ENCODE measurements at places on chromosomes 16 and 17.

- no peak for DNase-seq
These were observed 37.0 kb downstream of the FBXL20 start for GRCh38 chr17:39364236-39365025.

GRCh38 chr17:64401244-64401860, 10.7 kb upstream of the PECAM1 start:
- no peak for DNase-seq

GRCh38 chr17:55730380-55730779, 7.7 kb upstream of the TMEM100 start:
- DNase-seq = no peak

GRCh38 chr16:58464047-58464915, 35.7 kb upstream of the NDRG4 start:
- no peak for DNase-seq

- DNase-seq = no peak
These were observed 155.7 kb upstream of the TNRC6C start for GRCh38 chr17:77802811-77803220.

- no peak for DNase-seq
These were observed 10.0 kb downstream of the STX4 start for GRCh38 chr16:31043352-31043751.

DNA sequence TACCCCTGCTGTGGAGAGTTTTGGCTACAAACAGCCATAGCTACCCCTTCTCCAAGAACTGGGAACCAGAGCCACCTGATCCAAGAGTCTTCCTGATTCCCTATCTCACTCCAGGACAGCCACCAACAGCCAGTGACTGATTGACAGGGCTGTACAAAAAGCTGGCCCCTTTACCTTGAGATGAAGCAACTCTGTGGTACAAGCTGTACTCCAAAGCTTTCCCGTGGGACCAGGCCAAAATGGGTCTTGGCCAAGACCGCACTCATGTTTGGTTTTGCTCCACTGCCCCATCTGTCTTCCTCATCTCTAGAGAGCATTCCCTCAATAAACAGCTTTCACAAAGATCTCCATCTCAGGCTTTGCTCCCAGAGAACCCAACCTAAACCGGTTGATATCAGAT, 43.6 kb downstream of the RNF157 start:
- DNase-seq = no peak

DNA sequence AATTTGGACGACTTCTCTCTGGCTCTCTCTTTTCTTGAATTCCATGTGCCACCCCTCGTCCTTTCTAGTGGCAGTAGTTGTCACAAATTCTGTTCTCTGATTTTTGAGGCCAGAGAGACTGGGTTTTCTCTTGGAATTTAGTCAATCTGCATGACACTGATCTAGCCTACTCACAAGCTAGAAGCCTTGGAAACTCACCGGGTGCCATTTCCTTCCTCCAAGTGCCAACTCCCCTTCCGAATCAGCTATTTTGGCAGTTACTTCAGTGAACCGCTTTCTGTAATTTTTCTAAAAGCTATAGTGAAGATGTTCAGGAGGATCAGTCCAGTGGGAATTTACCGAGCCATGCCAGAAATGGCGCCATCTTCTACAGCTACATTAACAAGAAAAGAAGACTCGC, 228.9 kb downstream of the PMP22 start:
- DNase-seq = no peak

DNA sequence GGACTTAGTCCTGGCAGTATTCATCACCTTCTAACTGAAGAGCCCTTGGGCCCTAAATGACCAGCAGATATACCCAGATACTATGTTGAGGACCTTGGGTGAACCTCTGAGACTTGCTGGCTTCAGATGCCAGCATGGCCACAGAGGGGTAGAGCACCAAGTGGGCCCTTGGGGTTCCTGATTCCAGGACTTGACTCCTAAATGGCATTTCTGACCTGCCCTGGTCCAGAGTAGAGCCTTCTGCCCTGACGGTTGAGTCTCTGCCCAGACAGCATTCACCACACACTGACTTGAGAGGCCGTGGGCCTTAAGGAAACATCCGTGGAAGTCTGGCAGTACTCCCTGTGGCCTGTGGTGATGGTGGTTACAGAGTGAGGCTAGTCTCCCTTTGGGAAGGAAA, 2.8 kb upstream of the APPBP2 start:
- DNase-seq = no peak

- no peak for DNase-seq
These were observed 26.4 kb upstream of the MRPS23 start for GRCh38 chr17:57876023-57876865.

DNA sequence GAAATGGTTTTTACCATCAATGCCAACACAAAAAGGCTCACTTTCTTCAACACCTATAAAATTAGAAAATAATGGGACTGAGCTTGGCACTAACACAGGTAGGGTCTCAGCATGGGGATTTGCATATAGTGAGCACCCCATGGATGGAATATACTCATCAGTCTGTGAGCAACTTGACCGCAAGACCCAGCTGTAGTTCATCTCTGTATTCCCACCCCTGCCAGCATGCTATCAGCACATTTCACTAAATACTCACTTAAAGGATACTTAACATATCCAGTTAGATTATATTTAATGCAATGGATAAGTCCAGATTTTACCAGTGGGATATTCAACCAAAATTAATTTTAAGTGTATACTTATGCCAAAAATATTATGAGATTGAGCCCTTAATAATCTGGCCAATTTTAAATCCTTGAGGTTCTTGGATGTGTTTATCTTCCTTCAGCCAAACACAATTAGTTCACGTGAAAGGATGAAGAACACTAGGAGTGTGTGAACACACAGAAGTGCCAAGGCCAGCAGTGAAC, 66.7 kb downstream of the C16orf95 start:
- DNase-seq = no peak

- DNase-seq = peak; percentile 26
These were observed 1.4 kb upstream of the HS3ST3B1 start for GRCh38 chr17:14299280-14300141.

DNA sequence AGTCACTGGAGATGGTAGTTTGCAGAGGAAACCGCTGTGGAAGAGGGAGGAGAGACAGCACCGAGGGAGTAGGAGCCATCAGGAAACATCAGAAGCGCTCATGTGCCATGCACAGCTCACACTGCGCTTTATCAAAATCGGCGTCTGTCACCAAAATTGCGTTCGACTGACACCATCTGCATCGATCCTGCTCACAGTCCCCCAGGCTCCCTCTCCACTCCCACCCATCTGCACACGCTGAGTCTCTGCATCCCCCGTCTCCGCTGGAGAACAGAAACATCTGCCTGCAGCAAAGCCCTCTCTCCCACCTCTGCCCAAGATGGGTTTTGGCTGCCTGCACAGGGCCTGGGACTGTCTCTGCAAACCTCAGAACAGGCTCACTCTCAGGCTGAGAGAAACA, 187.5 kb upstream of the RPL38 start:
- no peak for DNase-seq

DNA sequence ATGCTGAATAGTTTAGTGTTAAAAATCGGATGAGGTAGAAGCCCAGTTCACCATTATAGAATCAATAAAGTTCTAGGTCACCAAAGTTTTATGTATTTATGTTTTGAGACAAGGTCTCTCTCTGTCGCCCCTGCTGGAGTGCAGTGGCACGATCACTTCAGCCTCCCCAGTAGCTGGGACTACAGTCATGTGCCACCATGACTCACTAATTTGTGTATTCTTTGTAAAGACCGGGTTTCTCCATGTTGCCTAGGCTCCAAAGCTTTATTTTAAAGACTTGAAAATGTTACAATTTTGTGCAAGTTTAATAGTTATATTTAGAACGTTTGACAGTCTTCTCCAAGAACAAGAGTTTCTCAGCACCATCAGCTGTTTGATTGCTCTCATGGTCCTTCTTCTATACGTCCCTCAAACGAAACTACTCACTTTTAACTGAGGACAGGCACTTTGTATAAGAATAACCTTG, 32.1 kb downstream of the NDE1 start:
- DNase-seq = peak; percentile 48

GRCh38 chr16:66851166-66851964, 7.2 kb downstream of the CA7 start:
- no peak for DNase-seq

GRCh38 chr17:21167303-21167702, 40.5 kb downstream of the DHRS7B start:
- no peak for DNase-seq

- DNase-seq = no peak
These were observed 18.7 kb upstream of the MEOX1 start for GRCh38 chr17:43680461-43680860.

- DNase-seq = no peak
These were observed 12.4 kb downstream of the MMD start for GRCh38 chr17:55409030-55409800.

DNA sequence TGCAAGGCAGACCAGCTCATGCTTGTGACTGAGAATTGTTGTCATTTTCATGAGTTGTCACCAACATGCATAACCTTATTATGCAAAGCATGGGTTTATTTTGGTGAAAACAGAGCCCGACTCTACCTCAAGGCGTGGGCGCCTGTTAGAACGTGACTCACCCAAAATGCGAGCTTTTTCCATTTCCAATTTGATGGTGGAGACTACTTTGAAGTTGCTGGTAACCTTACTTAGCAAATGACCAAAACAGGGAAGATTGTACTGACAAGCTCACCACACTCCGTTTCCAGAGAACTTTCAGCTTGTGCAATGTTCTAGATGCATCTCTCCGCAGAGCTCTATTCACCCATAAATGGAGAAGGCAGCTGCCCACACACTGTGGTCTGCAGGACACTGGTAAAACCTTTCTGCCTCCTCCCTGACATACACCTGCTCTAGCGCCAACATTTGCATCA, 284.5 kb downstream of the MAF start:
- no peak for DNase-seq

GRCh38 chr16:72317446-72317845, 145.5 kb upstream of the PMFBP1 start:
- DNase-seq = no peak

DNA sequence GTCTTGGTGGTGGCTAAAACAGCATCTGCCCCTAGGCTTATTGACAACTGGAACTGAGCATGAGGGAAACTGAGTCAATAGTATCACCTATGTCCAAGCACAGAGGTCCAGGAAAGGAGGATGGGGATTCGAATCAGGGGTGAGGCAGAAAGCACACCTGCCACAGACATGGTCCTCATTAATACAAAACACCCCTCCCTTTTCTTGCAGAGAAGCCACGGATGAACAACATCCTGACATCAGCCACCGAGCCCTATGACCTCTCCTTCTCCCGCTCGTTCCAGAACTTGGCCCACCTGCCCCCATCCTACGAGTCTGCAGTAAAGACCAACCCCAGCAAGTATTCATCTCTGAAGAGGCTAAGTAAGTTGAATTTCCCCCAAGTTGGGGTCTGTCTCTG, 42.7 kb upstream of the DNAH9 start:
- DNase-seq = no peak

- no peak for DNase-seq
These were observed 23.6 kb upstream of the OR1F1 start for GRCh38 chr16:3164121-3164991.

GRCh38 chr17:50479522-50480141, 972 bp downstream of the RSAD1 start:
- peak; percentile 73 for DNase-seq

- peak; percentile 47 for DNase-seq
These were observed 4.8 kb downstream of the CD2BP2 start for GRCh38 chr16:30350134-30350871.

DNA sequence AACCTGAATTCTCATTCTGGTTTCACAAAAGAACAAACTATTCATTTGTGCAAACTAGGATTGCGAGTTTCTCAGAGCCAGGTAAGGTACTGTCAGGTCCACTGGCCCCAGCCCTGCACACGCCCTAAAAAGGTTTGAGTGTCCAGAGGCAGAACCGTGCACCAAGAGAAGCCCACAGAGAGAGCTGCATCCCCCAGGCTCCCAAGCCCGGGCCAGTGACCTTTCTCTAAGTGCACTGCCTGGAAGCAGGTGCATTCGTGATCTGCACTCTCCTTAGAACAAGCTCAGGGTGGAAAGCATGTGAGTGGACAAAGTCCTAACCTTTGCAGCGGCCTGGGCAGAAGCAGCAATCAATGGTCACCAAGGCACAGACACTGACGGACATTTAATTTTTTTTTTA, 26.8 kb downstream of the MEAK7 start:
- DNase-seq = no peak

DNA sequence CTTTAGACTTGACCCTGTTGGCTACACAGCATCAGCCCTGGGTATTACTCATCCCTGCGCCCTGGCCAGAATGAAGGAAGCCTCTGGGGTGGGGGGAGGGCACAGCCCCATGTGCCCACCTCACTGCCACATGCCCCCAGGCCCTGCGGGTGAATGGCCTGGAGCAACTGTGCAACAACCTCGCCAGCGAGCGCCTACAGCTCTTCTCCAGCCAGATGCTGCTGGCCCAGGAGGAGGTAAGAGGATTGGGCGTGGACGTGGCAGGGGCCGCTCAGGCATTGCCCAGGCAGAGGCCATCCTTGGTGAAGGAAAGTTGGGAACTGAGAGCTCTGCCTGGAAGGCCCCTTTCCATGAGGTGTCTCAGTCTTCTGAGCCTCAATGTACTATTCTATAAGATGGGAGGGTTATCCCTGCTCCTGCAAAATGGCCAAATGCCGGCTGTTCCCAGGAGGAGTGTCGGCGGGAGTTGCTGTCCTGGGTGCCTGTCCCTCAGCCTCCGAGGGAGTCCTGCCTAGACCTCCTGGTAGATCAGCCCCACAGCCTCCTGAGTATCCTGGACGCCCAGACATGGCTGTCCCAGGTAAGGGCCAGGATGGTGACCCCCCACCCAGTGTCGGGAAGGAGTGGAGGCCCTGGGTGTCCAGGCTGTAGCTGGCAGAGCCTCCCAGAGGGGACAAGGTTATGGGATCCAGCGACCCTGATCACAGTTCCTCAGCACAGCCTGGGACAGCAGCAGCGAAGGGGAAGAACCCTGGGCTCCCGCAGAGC, 8.9 kb downstream of the MYO15B start:
- no peak for DNase-seq

GRCh38 chr16:28210979-28211588, 681 bp downstream of the XPO6 start:
- DNase-seq = peak; percentile 47

DNA sequence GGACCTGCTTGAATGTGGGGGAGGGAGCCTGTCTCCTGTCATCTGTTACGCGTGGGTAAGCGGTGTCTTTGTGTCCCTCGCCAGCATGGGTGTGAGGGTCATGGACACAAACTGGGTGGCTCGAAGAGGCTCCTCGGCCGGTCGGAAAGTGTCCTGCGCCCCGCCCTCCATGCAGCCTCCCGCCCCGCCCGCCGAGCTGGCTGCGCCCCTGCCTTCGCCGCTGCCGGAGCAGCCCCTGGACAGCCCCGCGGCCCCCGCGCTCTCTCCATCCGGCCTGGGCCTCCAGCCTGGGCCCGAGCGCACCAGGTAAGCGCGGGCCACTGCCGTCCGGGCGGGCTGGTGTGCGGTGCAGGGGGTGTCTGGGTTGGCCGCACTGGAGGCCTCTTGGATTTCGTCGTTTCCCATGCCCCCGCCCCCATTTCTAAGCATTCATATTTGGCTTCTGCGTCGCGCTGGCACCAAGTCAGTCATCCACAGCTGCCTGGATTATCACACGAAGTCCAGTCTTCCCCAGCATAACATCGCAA, 43.8 kb downstream of the ELAC2 start:
- no peak for DNase-seq

All from CD4-positive, alpha-beta T cell treated with Interleukin-21 for 1 hour (primary cell).